ENCODE measurements at places on chromosomes 7 and 10. TPM values are rescaled to one million over a fixed set of nuclear protein-coding genes. Genes with fewer than 3 reads are reported as not detected.

- no peak overlapping the region for H3K27ac ChIP-seq
- H3K36me3 ChIP-seq = no peaks in the 10 kb centered on the region
- no peaks in the 10 kb centered on the region for H3K27me3 ChIP-seq
- H3K4me3 ChIP-seq = no peak overlapping the region
These were observed 175.9 kb downstream of the USP6NL start for GRCh38 chr10:11435581-11435981.

DNA sequence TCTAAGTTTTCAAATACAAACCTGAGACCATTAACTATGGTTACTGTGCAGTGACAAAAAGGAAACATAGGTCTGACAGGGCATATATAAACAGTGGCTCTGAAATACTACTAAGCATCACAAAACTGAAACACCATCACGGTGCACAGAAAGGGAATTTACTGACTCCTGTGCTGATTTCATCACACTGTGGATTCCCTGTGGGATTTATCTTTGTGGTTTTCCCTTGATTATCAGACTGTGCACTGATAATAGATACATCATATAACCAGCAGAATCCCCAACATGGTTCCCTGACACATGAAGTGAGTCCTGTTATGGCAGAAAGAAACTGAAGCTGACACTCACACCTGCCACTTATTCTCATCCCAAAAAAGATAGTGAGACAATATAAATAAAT, 676.3 kb upstream of the KCND2 start:
- H3K36me3 ChIP-seq = no peaks in the 10 kb centered on the region
- H3K27ac ChIP-seq = no peak overlapping the region
- no peaks in the 10 kb centered on the region for H3K4me1 ChIP-seq
- DNase-seq = no peak
- H3K27me3 ChIP-seq = no peaks in the 10 kb centered on the region
- H3K4me3 ChIP-seq = no peak overlapping the region

DNA sequence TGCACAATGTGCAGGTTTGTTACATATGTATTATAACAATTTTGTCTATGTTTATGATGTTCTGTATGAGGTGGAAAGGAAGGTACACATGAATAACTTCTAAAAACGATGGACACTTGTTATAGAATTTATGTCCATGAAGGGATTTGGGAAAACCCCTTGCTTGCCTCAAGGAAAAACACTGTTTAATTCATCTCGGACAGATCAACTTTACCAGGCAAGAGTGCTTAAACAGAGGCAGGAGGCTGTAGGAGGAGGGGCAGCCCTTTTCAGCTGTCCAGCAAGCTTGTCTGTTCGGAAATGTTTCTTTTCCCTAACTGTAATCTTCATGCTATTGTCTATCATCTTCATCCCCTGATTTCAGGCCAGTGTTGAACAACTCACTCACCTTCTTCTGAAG, 200.9 kb downstream of the CDC14C start:
- no peaks in the 10 kb centered on the region for H3K27me3 ChIP-seq
- no peak overlapping the region for H3K27ac ChIP-seq
- no peak overlapping the region for H3K4me3 ChIP-seq

DNA sequence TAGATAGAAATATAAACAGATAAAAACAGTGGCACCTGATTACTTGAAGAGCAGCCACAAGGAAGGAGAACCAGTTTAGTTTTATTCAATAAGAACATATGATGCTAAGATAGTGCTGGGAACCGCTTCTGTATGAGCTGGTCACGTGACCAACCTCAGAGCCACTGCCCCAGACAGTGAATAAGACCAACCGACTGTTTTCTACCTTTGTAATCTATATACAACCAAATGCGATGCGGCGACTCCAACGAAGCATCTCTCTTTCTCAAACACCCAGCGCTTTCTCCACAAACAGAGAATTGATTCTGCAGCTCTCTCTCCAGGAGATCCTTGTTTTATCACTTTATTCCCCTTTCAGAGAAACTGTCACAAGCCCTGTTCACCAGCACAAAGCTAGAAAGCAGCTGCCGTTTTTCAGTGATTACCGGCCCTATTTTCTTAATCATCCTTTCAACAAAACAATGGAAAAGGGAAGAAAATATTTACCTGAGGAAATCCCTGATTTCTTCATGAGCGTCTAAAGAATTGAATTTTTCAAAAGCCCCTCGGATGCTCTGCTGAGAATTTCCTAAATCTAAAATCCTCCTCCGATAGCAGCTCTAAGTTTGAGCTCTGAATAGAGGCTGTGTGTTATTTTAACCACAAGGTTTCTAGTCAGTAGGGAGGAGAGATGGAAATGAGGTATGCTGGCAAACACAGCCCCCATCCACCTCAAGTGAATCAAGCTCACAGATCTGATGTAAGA, 55.7 kb upstream of the JCAD start:
- peaks cover 18% of the 10 kb centered on the region for H3K27me3 ChIP-seq
- H3K36me3 ChIP-seq = no peaks in the 10 kb centered on the region
- DNase-seq = no peak
- no peak overlapping the region for H3K4me3 ChIP-seq

The FAM237B gene
- not detected for total RNA-seq

The GIMAP6 gene
- total RNA-seq = 213 TPM

GRCh38 chr7:36100634-36101033, 52.4 kb upstream of the EEPD1 start:
- H3K4me1 ChIP-seq = no peaks in the 10 kb centered on the region
- H3K27me3 ChIP-seq = no peaks in the 10 kb centered on the region
- no peak overlapping the region for H3K4me3 ChIP-seq
- no peak overlapping the region for H3K27ac ChIP-seq

DNA sequence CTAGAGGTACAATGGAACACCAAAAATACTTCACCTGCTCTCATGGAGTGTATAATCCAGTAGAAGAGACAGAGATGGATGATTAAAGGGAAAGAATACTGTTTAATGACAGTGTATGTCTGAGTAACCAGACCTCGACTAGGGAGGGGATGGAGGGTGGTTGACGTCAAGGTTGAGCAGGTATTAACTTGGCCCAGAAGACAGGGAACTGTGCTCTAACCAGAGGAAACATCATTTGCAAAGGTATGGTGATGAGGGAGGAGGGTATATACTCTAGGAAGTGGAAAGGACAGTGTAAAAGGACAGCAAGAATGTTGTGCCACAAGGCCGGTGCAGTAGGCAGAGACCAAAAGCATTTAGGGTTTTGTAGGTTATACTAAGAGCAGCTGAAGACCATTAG, 2.9 kb downstream of the MIOS start:
- peak overlapping the region; percentile 61 for H3K4me3 ChIP-seq
- DNase-seq = no peak
- peaks cover 37% of the 10 kb centered on the region for H3K4me1 ChIP-seq
- no peaks in the 10 kb centered on the region for H3K27me3 ChIP-seq
- no peaks in the 10 kb centered on the region for H3K36me3 ChIP-seq

The PAPOLB gene
- not detected for total RNA-seq

DNA sequence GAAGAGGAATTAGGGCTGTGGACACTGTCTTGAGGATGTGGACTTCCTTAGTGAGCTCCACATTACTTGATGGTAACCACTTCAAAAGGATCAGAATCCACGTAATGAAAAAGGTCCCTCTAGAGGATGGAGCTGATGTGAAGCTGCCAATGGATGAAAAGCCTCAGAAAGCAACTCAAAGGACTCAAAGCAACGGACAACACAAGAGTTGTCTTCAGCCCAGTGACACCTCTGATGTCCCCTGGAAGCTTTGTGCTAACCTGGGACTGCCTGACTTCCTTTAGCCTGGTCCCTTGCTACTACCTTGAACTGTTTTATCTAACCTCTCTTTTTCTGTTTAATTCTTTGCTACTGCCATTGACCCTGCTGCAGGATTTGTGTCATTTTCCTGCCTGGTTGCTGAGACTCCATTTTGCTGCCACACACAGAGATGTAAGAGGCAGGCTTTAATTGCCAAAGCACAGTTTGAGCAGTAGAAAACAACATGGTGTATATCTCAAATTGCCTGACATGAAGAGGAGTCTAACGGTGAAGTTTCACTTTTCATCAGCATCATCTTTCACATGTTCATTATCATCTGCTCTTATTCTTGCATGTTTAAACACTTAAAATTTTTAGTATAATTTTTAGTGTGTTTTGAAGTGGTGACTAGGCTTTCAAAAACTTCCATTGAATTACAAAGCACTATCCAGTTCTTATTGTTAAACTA, 11.1 kb upstream of the SGCE start:
- no peaks in the 10 kb centered on the region for H3K4me1 ChIP-seq
- no peaks in the 10 kb centered on the region for H3K36me3 ChIP-seq
- H3K27ac ChIP-seq = no peak overlapping the region
- H3K4me3 ChIP-seq = no peak overlapping the region
- no peak for DNase-seq

The SH2D4B gene
- 0.36 TPM for total RNA-seq

GRCh38 chr7:134101716-134102115, 25.4 kb upstream of the LRGUK start:
- peaks cover 7% of the 10 kb centered on the region for H3K36me3 ChIP-seq
- no peak overlapping the region for H3K27ac ChIP-seq
- DNase-seq = no peak
- no peaks in the 10 kb centered on the region for H3K27me3 ChIP-seq
- H3K4me1 ChIP-seq = no peaks in the 10 kb centered on the region
- H3K4me3 ChIP-seq = no peak overlapping the region

DNA sequence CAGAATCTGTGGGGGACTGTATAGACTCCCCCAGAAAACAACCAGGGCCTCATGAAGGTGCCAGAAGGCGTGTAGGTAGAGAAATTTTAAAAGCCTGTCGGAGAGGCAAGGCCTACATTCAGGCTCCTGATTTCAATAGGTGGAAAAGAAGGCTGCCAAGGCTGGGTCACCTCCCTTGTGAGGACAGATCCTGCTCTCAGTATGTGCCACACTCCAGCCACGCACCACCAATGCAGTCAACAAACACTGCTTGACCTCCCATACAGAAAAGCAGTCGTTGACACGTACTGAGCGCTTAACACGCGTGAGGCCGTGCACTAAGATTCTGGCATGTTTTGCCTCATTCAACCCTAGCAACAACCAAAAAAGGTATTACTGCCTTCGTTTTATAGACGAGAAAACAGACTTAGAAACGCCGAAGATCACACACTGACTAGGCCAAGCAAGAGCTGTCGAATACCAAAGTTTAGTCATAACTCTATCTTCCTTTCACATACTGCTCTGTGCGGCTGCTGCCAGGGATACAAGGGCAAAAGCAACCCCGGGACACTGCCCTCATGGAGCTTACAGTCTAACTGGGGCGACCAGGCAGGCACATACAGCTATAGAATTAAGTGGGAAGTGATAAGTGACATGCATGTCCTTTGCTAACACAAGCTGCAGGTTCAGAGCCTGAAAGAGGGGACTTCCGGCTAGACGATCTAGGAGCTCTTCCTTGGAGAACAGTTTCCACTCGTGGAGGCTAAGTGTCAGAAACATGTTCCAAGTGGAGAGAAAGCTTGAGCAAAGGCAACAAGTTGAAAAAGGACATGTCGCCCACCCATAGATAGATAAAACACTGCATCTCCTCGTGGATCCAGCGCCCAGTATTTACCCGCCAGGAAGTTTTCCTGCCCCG, 797 bp upstream of the NKX2-3 start:
- H3K27me3 ChIP-seq = peaks cover 90% of the 10 kb centered on the region
- H3K4me3 ChIP-seq = peak overlapping the region; percentile 62

The CPEB3 gene
- 2.5 TPM for total RNA-seq
